ENCODE measurements at places on chromosomes 4 and X.

DNA sequence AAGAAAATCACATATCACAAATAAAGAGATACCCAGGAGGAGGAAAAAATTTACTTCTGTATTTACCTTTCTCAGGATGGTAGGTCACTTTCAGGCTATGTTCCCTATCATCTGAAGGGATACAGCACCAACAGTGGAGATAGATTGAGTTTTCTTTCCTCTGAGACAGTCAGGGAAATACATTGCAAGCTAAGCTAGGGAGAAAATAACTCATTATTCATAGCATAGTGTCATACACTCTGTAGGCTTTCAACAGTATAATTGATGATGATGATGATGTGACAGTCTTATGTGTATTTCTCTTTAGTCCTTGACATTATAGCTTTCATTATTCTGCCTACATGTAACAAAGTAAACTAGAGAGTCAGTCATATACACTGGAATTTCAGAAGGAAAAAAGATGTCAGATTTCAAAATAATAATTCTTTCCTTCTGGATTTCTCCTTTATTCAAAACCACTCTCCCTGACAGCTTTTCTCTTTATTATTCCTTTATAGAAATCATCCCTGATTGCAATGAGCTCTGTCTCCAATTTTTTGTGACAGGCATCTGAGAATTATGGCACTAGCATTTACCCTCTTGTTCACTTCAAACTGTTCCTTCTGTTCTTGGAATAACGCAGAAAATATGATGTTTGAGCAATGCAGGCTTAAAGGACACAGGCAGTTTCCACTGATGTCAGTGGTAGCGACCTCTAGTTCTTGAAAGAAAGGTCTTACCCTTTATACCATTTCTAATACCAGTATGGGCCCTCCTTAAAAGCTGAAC, 169.1 kb upstream of the EPHA5 start:
- DNase-seq: no peak

GRCh38 chr4:2858451-2859217, 15.0 kb downstream of the ADD1 start:
- no peak for DNase-seq

- no peak for DNase-seq
Observed at GRCh38 chr4:168411318-168412150, 68.8 kb downstream of the DDX60L start.

- DNase-seq: no peak
Observed at GRCh38 chr4:1759818-1760223, 33.3 kb upstream of the FGFR3 start.

- no peak for DNase-seq
Observed at GRCh38 chr4:4614925-4615678, 73.3 kb upstream of the STX18 start.

GRCh38 chrX:134990801-134991481, at the start of gene SMIM10:
Gene SMIM10 (plus strand): TSS chrX:134990991. CDS start chrX:134991096, 105 bp downstream.
- DNase-seq: no peak

GRCh38 chrX:148282504-148282903, 217.9 kb upstream of the AFF2 start:
- no peak for DNase-seq

Data from neuronal stem cell (in vitro differentiated cells).